ENCODE measurements at places on chromosomes 5 and 9.
A peak's percentile ranks its signal among the peaks of the same experiment; 100 is the strongest.

GRCh38 chr9:14906644-14907359 lies 3.4 kb downstream of the FREM1 start:
- no peak for DNase-seq

GRCh38 chr5:38806775-38807258 lies 39.0 kb upstream of the OSMR start:
- DNase-seq, result peak; percentile 90

- no peak for DNase-seq
These were observed 7.1 kb downstream of the GLIS3 start for GRCh38 chr9:4292781-4293180.

DNA sequence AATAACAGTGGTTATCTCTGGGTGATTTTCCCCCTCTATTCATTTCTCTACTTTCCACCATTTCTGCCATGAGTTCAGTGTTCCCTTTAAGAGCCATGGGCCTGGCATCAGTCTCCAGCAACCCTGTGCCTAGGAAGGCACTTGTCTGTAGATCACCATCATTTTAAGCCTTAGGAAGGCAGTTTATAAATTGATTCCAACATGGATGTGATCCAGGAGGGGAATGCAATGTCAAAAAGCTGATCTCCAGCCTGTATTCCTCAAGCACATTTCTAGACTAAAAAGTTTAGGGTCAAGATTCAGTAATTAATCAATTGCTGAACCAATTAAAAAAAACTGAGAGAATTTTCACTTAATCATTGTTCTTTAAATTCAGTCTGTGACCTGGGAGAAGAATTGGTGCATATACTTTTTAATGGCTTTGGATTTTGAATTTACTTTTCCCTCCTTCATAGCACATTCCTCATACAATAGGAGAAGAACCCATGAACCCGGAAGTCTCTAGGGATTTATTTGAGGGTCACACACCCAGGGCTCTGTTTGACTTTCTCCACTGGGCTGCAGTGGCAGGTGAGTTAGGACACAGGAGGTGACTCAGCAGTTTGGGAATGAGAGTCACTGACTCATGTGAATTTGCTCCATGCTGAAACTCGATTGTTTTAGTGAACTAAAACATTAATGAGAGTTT lies 6.1 kb upstream of the ERMP1 start:
- peak; percentile 29 for DNase-seq

GRCh38 chr5:155733935-155734334 lies 593.0 kb upstream of the SGCD start:
- DNase-seq, result no peak

GRCh38 chr9:114362394-114362793 lies 25.4 kb downstream of the AKNA start:
- no peak for DNase-seq

- DNase-seq, result no peak
These were observed 4.7 kb upstream of the YTHDC2 start for GRCh38 chr5:113508756-113509155.

DNA sequence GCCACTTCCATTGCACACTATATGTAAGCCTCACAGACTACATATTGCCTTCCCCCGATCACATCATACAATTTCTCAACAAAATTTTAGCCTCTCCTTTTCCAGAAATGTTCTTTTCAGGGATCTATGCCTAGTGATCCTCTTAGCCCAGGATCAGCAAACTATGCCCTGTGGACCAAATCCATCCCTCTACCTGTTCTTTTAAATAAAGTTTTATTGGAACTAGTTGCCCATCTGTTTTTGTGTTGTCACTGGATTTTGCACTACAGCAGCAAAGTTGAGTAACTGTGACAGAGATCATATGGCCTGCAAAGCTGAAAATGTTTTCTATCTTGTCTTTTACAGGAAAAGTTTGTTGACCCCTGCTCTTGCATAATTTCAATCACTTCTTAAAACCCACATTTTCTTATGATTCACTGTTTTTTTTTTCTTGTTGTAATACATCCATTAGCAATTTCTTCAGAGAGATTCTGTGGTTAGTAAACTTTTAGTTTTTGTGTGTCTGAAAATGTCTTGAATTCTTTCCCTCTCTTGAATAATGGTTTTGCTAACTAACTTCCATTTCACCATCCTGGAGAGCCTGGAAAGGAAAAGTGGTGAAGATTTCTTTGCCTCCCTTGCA lies 7.1 kb downstream of the TXNDC8 start:
- DNase-seq, result no peak

GRCh38 chr9:114098021-114098935 lies 814 bp downstream of the KIF12 start:
- DNase-seq, result no peak

GRCh38 chr5:80078921-80079320 lies 43.8 kb downstream of the THBS4 start:
- no peak for DNase-seq

DNA sequence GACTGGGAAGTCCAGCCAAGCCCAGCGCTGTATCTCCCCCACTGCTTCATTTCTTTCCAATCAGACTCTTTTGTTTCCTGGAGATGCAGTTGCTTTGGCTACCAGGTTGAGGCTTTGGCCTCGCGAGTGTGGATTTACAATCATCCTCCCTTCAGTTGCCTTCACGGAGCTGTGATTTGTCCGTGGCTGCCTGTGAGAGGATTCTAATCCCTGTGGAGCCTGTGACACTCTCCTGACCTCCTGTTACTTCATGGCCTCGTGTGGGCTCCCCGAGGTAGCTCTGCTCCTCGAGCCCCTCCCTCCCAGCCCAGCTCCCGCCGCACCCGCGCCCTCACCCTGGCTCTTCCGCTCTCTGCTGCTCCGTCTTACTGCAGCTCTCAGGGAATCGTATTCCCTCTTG lies 107.2 kb upstream of the STC2 start:
- no peak for DNase-seq

- DNase-seq, result no peak
These were observed 75.7 kb upstream of the SAP30L start for GRCh38 chr5:154370119-154370518.

DNA sequence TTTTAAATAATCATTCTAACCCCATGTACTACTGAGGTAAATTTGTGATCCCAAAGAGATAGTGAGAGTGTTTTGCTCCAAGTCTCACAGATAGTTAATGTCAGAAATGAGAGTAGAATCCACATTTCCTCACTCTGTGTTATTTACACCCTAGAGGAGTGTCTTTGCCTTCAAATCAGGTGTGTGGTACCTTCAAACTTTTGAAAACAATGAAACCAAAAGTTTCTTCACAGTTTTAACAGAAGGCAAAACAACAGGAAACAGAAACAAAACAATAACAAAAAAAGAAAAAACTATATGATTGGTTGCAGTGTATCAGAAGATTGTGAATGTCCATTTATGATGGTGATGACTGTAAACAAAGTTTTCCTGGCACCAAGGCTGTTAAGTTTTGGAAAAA lies 85.9 kb downstream of the ERBIN start:
- no peak for DNase-seq

- DNase-seq, result no peak
These were observed 156.9 kb downstream of the CNTLN start for GRCh38 chr9:17291766-17292165.

DNA sequence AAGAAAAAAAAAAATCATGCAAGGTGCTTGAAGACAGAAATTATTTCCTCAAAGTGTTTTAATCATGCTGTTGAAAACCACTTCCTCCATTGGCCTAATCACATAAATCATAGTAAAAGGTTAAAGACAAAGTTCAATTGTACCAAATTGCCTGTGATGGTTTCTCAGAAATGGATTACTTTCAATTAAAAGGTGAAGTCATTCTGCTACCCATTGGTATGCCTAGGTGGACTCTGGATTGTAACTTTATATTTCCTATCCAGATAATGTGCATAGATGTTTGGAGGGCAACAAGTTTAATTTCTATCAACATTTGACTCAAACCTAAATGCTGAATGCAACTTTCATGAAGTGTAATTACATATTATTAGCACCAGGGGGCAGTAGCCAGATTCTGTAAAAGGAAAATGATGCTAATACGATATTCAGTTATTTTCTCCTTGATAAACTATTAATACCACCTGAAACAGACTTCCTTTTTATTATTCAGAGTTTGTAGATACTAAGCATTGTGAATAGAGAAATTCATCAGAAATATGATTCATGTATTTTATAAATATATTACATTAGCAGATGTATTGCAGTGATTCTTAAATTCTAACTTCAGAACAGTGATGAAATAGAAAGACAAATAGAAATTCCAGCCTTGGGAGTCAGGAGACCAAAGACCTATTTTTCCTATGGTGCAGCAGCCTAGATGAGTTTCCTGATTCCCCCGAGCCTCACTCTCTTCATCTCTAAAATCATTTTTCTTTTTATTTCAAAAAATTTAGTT lies 148.2 kb downstream of the CAAP1 start:
- no peak for DNase-seq

GRCh38 chr5:73777192-73777591 lies 151.2 kb downstream of the ARHGEF28 start:
- no peak for DNase-seq

GRCh38 chr5:159459132-159459627 lies 128.9 kb upstream of the IL12B start:
- no peak for DNase-seq

DNA sequence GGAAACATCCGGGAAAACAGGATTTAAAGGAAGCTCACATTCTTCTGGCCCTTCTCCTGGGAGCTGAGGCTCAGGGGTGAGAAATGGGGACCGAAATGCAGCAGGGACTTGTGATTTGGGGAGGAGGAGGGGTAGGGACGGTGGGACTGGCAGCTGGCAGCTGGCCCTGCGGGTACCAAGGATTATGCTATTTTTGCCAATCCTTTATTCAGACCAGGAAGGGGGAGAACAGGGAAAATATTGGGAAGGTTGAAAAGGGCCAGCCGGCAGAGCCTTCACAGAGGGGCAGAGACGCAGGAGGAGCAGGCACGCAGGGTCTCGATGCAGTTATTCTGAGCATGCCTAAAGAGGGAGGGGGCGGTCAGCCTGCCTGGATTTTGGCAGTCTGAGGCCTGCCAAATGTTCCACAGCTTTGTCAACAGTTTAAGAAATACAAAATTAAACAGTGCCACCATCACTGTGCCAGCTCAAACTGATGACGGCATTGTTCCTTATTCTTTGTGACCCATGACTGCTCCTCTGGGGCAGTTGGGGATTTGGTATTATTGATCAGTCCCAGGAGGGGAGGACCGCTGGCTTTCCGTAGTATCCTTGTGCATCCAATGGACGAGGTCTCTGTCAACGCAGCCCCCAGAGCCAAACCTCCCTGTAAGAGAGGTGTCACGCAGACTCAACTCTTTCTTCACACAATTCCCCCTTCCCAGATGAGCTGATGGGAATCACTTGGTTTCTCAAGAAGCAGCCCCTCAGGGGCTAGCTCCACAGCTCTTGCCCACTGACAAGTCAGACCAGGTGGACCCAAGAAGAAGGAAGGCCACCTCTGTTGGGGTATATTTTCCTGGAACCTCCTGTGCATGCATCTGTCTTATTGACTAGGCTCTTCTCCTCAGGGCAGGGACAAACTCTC lies 553.3 kb downstream of the BNC2 start:
- no peak for DNase-seq

- no peak for DNase-seq
These were observed 111.5 kb upstream of the CCNH start for GRCh38 chr5:87524217-87524616.

DNA sequence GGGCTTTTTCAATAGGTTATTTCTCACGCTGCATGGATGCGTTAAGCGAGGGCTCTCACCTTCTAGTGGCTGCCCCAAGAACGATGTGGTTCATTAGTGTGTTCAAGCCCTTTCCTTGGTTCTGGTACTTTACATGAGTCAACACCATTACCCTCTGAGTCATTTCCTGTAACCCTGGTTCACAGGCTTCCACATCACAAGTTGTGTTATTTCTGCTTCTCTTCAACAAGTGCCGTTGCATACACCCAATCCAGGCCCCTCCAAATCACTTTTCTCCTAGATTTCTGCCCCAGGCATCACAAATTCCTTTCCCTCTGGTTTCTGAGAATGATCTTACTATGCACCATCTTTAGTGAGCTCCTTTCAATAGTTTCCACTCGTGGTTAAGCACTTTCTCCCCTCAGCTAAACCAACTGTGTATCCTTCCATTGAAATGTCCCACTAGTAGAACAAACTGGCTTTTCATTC lies 69.5 kb upstream of the RAD23B start:
- peak; percentile 81 for DNase-seq

DNA sequence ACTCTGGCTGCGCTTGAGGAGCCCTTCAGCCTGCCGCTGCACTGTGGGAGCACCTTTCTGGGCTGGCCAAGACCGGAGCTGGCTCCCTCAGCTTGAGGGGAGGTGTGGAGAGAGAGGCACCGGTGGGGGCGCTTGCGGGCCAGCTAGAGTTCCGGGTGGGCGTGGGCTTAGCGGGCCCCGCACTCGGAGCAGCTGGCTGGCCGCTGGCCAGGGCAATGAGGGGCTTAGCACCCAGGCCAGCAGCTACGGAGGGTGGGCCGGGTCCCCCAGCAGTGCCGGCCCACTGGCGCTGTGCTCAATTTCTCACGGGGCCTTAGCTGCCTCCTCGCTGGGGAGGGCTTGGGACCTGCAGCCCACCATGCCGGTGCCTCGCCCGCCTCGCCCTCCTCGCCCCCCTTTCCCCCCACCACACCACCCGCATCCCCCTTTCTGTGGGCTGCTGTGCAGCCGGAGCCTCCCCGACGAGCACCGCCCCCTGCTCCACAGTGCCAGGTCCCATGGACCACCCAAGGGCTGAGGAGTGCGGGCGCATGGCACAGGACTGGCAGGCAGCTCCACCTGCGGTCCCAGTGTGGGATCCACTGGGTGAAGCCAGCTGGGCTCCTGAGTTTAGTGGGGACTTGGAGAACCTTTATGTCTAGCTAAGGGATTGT lies 954.5 kb downstream of the DTWD2 start:
- DNase-seq, result no peak

- DNase-seq, result no peak
These were observed 18.2 kb downstream of the HNRNPH1 start for GRCh38 chr5:179605026-179605833.

Measured in HTR-8/SVneo (cell line).